ENCODE measurements at places on chromosomes 1 and 21.
A peak's percentile ranks its signal among the peaks of the same experiment; 100 is the strongest.

DNA sequence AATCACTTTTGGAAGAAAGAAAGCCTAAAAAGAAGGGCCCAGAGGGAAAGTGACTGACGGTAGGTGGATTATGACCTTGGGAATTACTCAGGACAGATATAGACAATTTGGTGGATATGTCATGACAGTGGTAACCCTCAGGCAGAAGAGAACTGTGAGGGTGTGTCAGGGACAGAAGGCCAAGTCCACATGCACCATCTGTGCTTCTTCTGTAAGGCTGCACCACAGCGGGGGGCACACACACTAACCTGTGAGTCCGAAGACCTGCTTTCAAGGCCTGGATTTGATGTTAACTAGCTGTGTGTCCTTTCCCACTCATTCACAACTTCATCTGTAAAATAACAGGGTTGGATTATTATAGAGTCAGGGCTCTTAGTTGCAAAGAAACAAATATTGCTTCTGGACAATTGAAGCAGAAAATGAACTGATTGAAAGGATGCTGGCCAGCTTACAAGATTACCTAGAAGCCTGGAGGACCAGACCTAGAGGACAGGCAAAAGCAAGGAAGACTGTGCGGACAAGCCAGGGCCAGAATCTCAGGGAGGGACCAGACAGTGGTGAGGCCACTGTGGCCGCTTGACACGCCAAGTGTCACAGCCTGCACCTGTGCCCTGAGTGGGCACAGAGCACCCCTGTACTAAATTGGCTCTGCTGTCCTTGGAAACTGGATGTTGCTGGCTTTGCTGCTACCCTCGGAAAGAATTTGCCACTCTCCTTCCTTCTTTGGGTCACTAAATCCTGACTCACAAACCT is 34.7 kb upstream of the USP24 start:
- DNase-seq: no peak

- DNase-seq: no peak
These were observed 585 bp downstream of the ADGRL4 start for GRCh38 chr1:79005945-79006344.

DNA sequence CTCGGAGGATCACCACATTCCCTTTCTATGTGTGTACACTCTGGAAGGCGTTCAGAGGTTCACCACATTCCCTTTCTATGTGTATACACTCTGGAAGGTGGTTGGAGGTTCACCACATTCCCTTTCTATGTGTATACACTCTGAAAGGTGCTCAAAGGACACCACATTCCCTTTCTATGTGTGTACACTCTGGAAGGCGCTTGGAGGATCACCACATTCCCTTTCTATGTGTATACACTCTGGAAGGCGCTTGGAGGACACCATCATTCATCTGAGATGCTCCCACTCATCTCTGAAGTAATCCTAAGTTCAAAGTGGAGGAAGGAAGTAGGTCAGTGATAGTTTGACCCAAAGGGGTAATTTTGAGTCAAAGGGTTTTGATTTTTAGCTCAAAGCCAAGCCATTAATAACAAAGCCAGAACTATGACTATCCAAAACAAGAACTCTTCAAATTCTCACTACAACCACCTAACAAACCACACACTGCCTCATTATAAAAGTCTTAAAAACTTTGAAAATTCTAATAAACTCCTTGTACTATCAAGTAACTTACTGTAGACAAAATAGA is 32.9 kb downstream of the NRIP1 start:
- no peak for DNase-seq

- no peak for DNase-seq
These were observed 49.1 kb downstream of the HLX start for GRCh38 chr1:220928320-220928719.

DNA sequence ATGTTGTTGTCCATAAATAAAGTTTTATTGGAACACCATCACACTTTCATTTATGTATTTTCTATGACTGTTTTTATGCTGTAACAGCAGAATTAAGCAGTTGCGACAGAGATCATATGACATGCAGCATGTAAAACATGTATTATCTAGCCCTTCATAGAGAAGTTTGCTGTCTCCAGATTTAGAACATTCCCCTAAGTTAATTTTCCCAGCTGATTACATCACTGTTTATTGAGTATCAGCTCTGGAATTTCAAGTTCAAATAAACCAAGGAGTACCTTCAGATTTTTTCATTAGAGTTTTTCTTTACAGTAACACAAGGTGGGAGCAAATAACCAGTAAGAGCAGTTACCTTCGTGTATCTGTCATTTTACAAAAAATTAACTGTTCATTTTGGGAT is 792.8 kb downstream of the USP25 start:
- DNase-seq: no peak

DNA sequence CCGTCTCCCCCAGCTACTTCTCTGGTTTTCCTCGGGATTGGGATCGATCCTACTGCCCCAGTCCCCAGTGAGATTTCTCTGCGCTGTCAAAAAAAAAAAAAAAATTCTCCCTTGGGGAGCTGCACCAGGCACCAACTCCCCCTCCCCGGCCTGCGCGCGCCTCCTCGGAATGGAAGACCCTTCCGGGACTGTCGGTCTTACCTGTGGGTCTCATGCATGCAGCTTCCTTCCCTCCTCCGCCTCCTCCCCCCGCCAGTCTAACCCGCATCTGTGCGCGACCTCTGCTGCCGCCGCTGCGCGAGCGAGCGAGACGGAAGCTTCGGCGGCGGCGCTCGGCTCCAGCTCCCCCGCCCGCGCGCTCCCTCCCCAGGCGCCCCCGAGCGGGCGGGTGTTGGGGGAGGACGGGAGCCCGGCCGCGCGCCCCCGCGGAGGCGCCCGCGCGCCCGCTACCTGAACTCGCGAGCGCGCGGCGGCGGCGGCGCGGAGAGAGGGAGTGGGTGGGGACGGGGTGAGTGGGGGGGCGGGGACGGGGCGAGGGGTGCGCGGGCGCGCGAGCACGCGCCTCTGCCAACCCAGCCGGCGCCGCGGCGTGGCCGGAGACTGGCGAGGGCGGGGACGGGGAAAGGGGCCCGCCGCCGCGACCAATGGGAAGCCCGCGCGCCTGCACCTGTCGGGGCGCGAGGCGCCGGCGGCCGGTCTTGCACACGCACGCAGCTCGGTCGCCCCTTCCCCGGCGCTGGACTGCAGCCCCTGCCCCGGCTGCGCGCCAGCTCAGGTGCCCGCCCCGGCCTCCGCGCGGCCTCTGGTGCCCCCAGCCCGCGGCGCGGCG is at the start of gene SUSD4:
TSS of gene SUSD4 (minus strand) at position 321 of the 829 bp plus-strand sequence. CDS start 751 bp downstream, outside the sequence.
- peak; percentile 93 for DNase-seq

- DNase-seq: no peak
These were observed 4.8 kb upstream of the MCOLN2 start for GRCh38 chr1:85001742-85002141.

- no peak for DNase-seq
These were observed 14.0 kb upstream of the TIPRL start for GRCh38 chr1:168164771-168165170.

DNA sequence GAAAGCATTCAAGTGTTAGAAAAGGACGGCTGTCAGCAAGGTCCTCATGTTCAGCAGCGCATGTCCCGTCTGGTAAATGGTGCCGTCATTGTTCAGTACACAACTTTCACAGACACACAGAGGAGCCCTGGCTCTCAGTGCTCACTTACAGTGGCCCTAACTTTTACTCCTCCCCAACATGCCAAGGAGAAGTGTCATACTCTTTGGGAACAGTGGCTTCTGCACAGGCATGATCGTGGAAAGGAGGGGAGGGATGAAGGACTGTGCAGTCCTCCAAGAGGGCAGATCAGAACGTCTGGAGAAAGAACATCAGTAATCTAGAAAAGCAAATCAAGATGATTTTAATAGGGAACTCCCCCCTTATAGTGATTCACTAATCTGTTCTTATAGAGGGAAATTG is 3.8 kb upstream of the GRHL3 start:
- DNase-seq: peak; percentile 2

GRCh38 chr1:168693872-168694238 is 35.2 kb downstream of the DPT start:
- no peak for DNase-seq

DNA sequence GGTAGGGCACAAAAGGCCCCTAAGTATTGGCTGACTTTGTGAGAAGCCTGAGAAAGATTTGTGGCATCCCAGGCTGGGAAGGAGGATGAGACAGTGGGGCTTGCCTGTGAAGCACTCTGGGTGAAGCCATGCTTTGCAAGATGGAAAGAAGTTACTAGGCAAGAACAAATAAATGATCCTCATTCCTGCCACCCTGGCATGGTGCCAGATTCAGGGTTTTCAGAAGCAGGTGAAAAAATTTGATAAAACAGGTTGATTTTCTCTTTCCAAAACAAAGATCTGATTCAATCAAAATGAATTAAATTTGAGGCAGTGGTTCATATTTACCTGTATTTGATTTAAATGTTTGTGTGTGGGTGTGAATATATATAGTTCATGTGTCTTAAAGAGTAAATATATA is 386.9 kb upstream of the PROX1 start:
- DNase-seq: peak; percentile 39

GRCh38 chr1:191086910-191087309 is 609.2 kb upstream of the BRINP3 start:
- DNase-seq: no peak

- DNase-seq: no peak
These were observed 2.1 kb downstream of the BCAR3 start for GRCh38 chr1:93679546-93679945.

GRCh38 chr1:217614200-217614712 is 16.6 kb downstream of the GPATCH2 start:
- no peak for DNase-seq

DNA sequence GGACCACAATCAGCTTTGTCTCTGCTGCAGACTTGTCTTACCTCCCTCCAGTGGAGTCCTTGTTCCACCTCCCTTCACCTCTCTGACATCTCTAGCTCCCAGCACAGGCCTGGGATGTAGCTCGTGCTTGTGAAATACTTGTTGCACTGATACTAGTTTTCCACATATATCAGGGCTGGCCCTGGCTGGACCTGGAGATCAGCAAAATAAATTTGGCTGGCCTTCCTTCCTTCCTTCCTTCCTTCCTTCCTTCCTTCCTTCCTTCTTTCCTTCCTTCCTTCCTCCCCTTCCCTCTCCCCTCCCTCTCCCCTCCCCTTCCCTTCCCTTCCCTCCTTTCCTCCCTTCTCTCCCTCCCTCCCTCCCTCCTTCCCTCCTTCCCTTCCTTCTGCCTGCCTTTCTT is 196.5 kb downstream of the HIVEP3 start:
- DNase-seq: no peak

GRCh38 chr1:15326691-15327588 is 79.9 kb downstream of the FHAD1 start:
- no peak for DNase-seq

GRCh38 chr1:112099979-112100378 is 110.5 kb upstream of the KCND3 start:
- no peak for DNase-seq
